ENCODE measurements at places on chromosomes 16 and 17.

- DNase-seq, result peak; percentile 48
These were observed 15.7 kb downstream of the TMIGD1 start for GRCh38 chr17:30318155-30318554.

GRCh38 chr17:11608396-11608795 is 10.1 kb downstream of the DNAH9 start:
- no peak for DNase-seq

- DNase-seq, result peak; percentile 58
These were observed 11.6 kb downstream of the FBXL19 start for GRCh38 chr16:30934827-30935557.

- no peak for DNase-seq
These were observed 23.3 kb downstream of the CCR7 start for GRCh38 chr17:40541873-40542557.

DNA sequence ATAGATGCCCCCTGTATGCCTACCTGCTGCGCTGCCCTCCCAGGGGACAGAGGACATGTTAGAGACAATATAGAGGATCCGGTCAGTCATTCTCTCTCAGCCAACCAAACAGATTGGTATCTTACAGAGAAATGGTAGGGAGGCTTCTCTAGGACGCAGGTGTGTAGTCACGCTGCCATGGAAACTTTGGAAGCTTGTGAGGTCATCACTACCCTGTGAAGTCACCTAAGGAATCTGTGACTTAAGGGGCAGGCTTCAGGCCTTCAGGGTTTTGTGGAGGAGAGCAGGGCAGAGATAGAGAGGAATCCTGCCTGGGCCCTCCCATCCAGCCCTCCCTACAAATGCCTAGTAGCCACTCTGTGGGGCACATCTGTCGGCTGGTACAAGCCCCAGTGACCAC is at the start of gene DPEP2NB:
DPEP2NB (minus strand) TSS at position 231 of the 400 bp plus-strand sequence; CDS start at position 90, 141 bp downstream.
- no peak for DNase-seq

GRCh38 chr17:69269131-69269998 is 40.7 kb upstream of the ABCA10 start:
- DNase-seq, result peak; percentile 0

DNA sequence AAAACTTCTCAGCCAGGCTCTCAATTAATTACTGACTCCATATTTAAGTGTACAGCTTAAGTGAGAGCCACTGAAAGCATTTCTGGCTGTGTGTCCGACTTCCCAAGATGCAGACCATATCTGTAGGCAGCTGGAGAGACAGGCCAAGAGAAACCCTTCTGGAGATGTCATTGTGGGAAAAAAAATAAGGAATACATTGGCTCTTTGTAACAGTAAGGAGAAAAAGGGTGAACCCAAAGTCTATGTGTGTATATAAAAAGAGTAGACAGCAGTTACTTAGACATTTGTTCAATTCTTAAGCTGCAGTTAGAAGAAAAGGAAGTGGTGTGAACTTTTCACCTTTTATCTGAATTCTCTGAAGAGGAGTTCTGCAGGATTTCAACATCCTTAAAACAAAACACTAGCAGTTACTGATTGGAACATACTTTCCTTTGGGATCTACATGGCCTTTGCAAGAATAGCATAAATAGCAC is 21.7 kb downstream of the FAM117A start:
- DNase-seq, result no peak

DNA sequence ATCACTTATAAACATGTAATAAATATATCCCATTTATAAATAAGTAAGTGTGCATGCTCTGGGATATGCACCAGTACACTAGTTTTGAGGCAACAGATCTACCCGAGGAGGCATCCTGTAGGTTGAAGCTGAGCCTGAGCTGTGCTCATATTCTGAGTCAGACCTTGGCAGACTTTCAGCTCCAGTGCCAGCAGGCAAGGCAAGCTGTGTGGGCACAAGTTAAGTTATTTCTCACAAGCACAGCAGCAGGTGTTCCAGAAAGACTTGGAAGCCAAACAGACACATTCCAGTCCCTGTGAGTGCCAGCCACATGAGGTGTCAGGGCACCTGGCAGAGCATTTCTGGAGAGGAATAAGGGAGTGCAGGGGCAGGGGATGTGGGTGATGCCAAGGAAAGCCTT is 1.3 kb upstream of the CLEC19A start:
- peak; percentile 84 for DNase-seq

GRCh38 chr17:36943250-36944191 is 5.2 kb upstream of the AATF start:
- DNase-seq, result no peak

- DNase-seq, result no peak
These were observed 33.1 kb downstream of the SHISA6 start for GRCh38 chr17:11274106-11274505.

DNA sequence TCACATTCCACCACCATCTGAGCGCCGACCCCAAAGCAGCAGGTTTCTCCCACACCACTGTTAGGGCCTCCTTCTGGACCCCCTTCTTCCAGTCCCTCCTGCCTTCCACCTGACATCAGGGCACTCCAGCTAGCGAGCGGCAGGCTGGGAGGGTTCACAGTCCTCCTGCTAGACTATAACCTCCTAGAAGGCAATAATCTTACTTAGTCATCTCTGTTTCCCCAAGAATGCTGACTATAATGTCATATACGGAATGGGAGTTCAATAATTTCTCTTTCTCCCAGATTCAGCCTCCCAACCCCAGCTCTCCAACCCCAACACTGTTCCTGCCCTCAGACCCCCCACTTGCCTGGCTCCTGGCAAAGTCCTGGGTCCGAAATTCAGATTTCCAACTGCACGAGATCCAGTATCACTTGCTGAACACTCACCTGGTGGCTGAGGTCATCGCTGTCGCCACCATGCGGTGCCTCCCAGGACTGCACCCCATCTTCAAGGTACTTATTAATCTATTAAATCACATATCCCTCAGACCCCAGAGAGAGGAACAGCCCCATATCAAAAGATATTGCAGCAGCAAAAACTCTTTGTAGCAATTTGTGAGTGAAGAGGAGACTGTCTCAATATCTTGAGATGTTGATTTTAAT is 5.6 kb downstream of the ALOX12 start:
- no peak for DNase-seq

DNA sequence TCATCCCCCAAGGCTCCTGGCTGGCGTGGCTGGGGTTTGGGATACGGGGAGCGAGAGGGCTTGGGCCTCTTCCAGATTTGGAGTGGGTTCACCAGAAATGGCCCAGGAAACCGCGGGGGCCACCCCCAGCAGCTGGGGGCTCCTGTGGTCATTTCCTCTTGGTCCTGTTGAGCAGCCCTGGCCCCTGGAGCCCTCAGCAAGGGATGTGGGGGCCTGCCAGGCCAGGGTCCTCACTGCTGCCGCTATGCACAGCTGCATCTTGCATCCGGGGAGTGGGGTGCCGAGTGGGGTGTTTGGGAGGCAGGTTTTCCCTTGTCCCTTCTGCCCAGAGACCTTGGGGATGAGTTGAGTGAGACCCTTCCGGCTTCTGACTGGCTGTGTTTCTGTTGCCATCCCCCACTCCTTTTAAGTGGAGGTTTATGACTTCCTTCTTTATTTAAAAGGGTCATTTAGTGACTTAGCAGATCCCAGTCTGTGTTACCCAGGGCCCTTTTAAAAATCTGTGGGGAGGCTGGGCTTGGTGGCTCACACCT is 319.8 kb downstream of the SEC14L1 start:
- no peak for DNase-seq

DNA sequence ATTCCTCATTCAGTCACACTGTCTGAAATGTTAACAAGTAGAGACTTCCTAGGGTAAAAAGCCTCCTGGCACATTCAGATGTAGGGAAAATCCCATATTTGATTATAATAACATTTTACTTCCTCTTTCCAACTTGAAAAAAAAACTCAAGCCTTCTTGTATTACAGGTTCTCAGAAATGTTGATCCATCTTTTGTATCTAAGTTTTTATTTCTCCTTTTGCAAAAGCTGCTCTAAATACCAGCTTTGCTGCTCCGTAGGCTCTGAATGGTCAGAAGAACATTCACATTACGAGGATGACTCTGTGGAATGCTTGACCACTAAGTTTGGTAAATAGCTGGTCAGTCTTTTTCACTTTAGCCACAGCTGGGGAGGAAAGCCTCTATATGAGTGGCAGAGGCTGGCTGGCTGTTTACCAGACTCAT is 13.2 kb upstream of the HEATR6 start:
- DNase-seq, result peak; percentile 61

- DNase-seq, result no peak
These were observed 505.4 kb upstream of the RBFOX1 start for GRCh38 chr16:6827267-6827666.

DNA sequence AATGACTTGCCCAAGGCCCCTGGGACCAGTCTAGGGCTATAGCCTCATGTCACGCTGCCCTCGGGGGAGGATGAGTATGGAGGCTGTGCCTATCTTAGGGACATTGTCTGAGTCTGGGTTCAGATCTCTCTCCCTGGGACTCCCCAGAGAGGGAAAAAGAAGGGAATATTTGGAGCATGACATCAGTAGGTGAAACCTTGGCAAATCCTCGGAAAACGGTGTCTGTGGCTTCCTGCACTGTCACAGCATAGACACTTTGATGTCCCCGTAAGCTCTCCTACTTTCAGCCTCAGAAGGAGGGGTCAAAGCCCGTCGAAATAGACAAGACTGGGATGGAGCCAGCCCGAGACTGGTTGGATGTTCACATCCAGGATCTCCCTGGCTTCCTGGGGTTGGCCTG is 11.3 kb downstream of the MEOX1 start:
- no peak for DNase-seq

GRCh38 chr17:79087428-79088143 is 13.0 kb downstream of the ENGASE start:
- peak; percentile 80 for DNase-seq

- DNase-seq, result no peak
These were observed 196.9 kb downstream of the SPECC1 start for GRCh38 chr17:20206068-20206467.

GRCh38 chr16:73616166-73616753 is 568.3 kb upstream of the ZFHX3 start:
- peak; percentile 1 for DNase-seq

GRCh38 chr16:65489531-65490023 is 367.7 kb upstream of the CDH11 start:
- no peak for DNase-seq

- no peak for DNase-seq
These were observed 379.1 kb upstream of the CDH11 start for GRCh38 chr16:65500919-65501318.

DNA sequence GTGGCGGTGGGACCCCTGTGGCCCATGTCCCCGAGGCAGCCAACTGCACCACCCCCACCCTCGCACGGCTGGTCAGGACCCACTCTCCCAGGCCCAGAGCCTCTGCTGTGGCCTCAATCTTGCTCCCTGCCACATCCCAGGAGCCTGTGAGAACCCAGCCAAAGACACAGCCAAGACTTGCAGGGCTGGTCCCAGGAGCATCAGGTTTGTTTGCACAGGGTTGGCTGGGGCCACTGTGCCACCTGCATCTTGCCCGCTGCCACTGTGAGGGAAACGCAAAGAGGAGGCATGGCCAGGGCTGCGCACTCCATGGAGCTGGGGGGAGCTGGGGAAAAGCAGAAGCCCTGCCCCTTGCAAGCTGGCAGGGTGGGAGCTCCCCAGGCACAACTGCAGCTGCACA is 92.5 kb downstream of the SSH2 start:
- no peak for DNase-seq

- DNase-seq, result no peak
These were observed 2.9 kb downstream of the C17orf67 start for GRCh38 chr17:56830726-56831368.

- no peak for DNase-seq
These were observed 152.0 kb downstream of the ZFHX3 start for GRCh38 chr16:72895951-72896350.

GRCh38 chr17:10398352-10398751 is 23.4 kb downstream of the MYH8 start:
- no peak for DNase-seq

DNA sequence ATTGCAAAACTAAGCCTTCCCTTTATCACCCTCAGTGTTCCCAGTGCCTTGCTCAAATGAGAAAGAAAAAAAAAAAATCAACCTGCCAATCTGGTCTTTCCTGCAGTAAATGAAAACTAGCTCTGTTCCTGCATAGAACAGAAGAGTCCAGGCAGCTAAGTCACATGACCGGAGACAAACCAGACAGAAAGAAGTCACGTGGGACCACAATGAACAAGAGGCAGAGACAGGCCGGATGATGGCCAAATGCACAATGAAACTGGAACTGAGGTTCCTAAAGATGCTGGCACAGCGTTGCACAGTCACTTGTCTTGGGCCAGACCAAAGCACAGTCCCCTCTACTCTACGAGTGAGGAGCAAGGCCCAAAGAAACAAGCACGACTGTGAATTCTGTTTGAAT is 172.5 kb downstream of the GRIN2A start:
- no peak for DNase-seq

GRCh38 chr16:35570946-35571345 is 2111.5 kb downstream of the TP53TG3F start:
- DNase-seq, result no peak

DNA sequence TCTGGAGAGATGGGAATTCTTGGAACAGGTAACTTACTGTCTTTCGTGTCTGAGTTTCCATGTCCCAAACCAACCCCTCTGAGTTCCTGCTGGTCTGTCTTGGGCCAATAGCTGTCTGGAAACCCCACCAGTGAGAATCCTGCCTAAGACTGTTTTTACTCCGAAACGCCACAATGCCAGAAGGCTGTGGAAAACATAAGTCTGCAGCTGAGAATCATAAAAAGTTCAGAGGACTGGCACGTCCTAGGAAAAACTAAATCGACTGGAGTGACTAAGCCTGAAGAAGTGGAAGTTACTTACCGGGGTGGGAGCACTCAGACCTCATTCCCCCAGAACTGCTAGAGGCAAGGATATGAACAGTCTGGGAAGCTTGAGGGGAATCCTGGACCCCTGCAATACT is 13.3 kb downstream of the LRRC75A start:
- no peak for DNase-seq

GRCh38 chr17:28500712-28501379 is 5.3 kb upstream of the FOXN1 start:
- no peak for DNase-seq

DNA sequence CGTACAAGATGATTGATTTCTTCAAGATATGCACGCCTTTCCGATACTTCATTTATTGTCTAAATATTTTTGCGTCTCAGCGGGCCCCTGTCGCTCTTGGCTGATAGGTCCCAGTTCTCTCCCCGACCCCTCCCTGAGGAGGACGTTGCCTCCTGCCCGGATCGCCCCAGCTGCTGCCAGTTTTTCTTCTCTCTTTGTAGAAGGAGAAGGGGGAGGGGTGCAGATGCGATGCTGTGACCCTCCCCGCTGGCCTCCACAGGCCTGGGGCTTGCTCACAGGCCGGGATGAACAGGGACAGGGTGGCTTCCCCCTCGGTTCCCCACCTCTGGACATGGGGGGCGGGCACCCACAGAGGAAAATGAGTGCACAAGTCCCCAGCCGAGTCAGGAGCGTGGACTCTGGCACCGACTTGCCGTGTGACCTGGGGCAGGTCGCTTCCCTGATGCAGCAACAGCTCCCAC is 53.6 kb upstream of the ZC3H18 start:
- DNase-seq, result no peak

GRCh38 chr16:89043636-89044417 is 49.8 kb upstream of the ACSF3 start:
- no peak for DNase-seq

GRCh38 chr16:81096715-81097208 is 567 bp upstream of the GCSH start:
- DNase-seq, result no peak

- DNase-seq, result no peak
These were observed 6.0 kb downstream of the PLLP start for GRCh38 chr16:57278494-57278893.

GRCh38 chr16:83305092-83305491 is 502.7 kb upstream of the HSBP1 start:
- peak; percentile 21 for DNase-seq
